ENCODE measurements at places on chromosomes 5 and 9. TPM values are rescaled to one million over a fixed set of nuclear protein-coding genes. Genes with fewer than 3 reads are reported as not detected.

- DNase-seq, result no peak
Observed at GRCh38 chr9:98368366-98369065, 113.1 kb upstream of the TBC1D2 start.

- no peak for DNase-seq
Observed at GRCh38 chr5:42840842-42841567, 29.3 kb upstream of the SELENOP start.

- DNase-seq, result no peak
Observed at GRCh38 chr5:132491368-132492364, 1.1 kb upstream of the IRF1 start.

GRCh38 chr5:174356536-174356935, 311.0 kb downstream of the NSG2 start:
- DNase-seq, result no peak

- DNase-seq, result no peak
Observed at GRCh38 chr9:133168432-133168831, 4.7 kb upstream of the GBGT1 start.

DNA sequence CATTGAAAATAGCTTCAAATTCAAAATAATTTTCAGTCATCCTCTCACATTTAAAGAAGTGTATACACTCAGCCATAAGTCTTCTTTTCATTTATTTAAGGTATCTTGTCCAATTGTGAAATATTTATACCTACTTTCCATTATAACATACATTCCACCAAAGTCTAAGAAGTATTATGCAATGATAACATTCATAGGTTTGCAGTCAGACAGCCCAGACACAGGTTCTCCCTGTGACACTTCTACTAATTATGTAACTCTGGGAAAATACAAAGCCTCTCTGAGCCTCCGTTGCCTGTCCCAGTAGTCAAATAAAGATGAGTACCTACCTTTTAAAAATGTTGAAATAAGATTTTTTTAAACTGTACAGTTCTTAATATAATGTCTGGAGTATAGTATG, 320.9 kb upstream of the RPS23 start:
- no peak for DNase-seq

DNA sequence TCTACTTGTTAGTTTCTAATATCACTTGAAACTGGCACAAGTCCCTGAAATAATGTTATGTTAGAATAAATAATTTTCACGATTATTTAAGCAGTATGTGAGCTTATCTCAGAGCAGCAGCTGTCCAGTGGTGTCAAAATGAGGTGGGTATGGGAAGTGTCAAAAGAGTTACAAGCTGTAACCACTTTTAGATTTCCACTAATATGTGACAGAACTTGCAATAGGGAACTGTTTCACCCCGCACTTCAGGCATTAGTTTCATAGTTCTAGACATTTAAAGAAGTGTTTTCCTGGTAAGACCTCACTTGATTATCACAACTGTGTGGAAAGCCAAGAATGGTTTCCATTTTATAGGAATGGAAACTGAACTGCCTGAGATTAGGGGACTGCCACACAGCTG, 2.9 kb upstream of the ISCA1 start:
- no peak for DNase-seq

DNA sequence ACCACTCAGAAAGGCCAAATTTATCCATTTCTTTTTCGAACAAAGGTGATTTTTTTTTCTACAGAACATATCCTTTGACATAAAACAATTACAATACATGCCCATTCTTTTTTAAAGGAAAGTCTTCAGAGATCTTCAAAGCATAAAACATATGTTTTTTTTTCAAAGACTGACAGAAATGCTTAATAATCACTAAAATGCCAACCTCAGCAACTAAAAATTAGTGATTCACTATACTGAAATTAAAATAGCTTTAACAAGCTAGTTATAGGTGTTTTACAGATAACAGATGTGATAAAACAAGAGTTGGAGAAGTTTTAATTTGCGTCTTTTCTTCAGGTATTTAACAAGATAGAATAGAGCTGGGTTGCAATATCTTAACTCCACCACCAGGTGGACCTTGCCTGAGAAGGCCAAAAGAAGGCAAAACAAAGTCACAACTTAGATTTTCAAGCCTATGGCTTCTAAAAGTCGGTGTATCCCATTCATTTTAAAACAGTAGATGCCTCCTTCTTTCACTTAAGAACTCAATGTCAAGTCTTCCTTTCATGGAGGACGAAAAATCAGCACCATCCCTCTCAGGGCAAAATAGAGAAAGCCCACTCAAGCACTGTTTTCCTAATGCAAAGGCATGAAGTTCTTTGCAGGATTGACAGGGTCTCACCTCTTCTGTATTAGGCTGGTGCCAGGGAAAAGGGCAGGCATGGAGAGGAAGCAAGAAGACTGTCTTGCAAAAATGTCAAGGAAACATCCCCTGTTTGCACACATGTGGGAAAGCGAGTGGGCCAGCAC, 31.1 kb upstream of the CPLX2 start:
- no peak for DNase-seq

DNA sequence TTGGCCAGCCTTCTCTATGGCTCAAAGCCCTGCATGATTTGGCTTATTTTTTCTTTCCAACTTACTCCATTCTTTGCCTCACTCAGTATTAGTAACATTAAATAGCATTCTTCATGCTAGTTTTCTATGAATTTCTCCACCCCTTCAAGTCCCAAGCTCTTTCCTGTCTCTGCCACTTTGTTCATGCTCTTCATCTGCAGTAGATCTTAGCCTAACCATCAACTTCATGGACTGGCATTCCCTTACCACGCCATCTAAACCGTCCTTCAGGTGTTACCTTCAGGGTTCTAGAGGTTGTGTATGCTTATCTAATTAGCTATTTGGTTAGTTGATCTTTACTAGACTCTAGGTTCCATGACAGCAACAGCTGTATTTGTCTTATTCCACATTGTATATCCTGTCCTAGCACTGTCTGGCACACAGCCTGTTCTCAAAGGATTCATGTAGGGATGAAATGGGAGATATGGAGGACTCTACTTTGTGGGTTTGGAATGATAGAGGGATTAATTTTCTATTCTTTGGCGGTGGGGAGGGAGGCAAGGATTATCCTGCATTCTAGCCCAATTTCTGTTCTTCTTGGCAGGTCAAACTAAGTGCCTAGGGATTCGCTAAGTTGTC, 26.4 kb downstream of the TMEM167A start:
- no peak for DNase-seq

- no peak for DNase-seq
Observed at GRCh38 chr5:58041884-58042283, 418.0 kb downstream of the PLK2 start.

Gene GPR150
- polyA plus RNA-seq, result 0.15 TPM

DNA sequence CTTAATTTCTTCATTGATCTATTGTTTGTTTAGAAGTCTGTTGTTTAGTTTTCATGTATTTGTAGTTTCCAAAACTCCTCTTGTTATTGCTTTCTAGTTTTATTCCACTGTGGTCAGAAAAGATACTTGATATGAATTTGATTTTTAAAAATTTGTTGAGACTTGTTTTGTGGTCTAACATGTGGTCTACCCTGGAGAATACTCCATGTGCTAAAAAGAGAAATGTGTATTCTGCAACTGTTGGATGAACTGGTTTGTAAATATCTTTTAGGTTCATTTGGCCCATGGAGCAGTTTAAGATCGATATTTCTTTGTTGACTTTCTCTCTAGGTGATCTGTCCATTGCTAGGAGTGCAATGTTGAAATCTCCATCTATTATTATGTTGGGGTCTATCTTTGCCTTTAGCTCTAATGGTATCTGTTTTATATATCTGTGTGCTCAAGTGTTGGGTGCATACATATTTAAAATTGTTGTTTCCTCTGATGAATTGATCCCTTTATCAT, 150.6 kb upstream of the ATP10B start:
- DNase-seq, result no peak

- no peak for DNase-seq
Observed at GRCh38 chr9:99108131-99108530, 3.2 kb downstream of the TGFBR1 start.

- no peak for DNase-seq
Observed at GRCh38 chr5:109476292-109476691, 66.5 kb upstream of the PJA2 start.

DNA sequence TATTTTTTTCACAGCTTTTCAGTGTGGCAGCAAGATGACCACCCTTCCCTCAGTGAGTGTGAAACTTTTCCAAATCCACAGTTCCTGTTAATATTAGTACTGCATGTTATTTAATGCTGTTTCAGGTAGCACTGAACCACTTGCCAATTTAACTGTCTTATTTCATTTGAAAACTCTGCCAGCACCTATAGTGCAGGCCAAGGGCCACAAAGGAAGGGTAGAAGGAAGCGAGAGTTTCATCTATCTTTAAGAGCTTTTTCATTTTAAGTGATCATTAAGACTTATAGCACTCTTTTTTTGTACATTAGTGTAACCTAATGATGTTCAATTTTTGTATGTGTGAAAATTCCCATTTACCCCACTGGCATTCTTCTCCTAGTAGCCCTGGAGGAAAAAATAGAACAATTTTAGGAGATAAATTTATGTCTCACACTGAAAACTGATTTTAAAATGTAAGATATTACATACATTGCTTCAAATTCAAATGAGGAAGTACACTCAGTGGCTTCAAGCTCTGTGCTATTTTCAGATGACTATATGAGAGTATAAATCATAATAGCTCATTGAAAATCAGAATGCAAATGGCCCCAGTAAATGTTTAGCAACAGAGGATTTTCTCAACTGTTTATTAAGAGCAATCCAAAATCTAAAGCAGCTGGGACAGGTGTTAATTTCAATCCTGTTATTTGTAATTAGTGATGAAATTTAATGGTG, 820.5 kb downstream of the PTPRD start:
- no peak for DNase-seq

DNA sequence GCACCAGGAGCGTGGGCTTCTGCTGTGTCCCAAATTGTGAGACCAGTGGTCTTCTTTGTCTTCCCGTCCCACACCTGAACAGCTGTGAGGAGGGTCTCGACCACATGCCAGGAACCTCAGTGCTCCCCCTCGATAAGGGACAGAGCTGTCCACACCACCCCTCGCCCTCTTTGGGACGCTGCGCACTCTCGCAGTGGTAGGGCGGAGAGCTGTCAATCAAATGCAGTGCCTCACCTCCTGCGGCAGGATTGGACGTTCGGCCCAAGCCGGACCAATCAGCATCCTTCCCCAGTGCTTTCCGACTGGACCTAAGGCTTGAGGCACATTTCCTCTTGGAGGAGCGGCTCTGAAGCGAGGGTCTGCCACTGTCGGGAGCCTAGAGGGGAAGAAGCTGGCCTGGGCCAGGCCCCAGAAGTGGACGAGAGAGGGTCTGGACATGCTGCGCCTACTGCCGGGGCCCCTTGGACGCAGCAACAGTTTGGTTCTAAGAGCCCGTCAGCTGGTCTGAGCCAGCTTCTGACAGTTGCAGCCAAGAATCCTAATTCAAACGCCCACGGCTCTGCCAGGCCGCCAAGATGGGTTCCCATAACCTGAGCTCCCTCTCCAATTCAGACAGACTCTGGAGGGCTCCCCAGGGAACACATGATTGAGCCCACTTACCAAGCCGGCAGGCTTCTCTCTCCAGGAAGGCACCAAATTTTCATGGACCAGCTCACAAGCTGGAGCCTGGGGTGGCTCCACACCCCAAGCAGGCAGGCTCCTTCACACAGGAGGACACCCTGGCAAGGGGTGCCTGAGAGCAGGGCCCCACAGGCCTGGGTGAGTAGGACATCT, 28.1 kb upstream of the ADAMTS2 start:
- DNase-seq, result no peak

- DNase-seq, result peak; percentile 48
Observed at GRCh38 chr9:130461218-130461630, 16.5 kb downstream of the ASS1 start.

GRCh38 chr5:121937762-121938161, 24.0 kb upstream of the SRFBP1 start:
- DNase-seq, result no peak

- DNase-seq, result no peak
Observed at GRCh38 chr5:59115345-59115744, 532.5 kb downstream of the RAB3C start.

Gene SLC36A1
- polyA plus RNA-seq, result 2.6 TPM

Gene RETREG1
- 14.6 TPM for polyA plus RNA-seq

Data from heart right ventricle (tissue), 16 donors.